ENCODE measurements at places on chromosomes 4 and X. TPM values are rescaled to one million over a fixed set of nuclear protein-coding genes. Genes with fewer than 3 reads are reported as not detected.

Gene DDIT4L
- 1.0 TPM for total RNA-seq

Gene PASD1
- not detected for total RNA-seq

Gene DGAT2L6
- total RNA-seq = not detected

Gene FAM47A
- not detected for total RNA-seq

Gene SHISA3
- not detected for total RNA-seq

Gene CPZ
- total RNA-seq = 0.21 TPM

Gene GPC4
- 0.34 TPM for total RNA-seq

Gene ADD1
- total RNA-seq = 140 TPM

Gene GJB1
- not detected for total RNA-seq

Gene VCX2
- not detected for total RNA-seq

Gene HMX1
- total RNA-seq = not detected

Gene ADH4
- not detected for total RNA-seq
